ENCODE measurements at places on chromosomes 3 and 15. TPM values are rescaled to one million over a fixed set of nuclear protein-coding genes. Genes with fewer than 3 reads are reported as not detected.

DNA sequence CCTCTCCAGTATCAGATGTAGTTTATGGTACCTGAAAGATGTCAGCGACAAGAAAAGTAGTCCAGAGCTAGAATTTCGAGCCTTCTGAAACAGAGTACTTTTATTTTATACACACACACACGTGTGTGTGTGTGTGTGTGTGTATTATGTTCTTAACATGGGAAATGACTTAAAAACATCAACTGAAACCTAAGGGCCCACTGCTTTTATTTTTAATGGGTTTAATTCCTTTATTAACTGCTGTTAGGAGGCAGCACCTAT lies 1.9 kb downstream of the TCF12 start:
- peak overlapping the region; percentile 68 for H3K27ac ChIP-seq
- peak overlapping the region; percentile 86 for H3K4me3 ChIP-seq
- DNase-seq, result no peak
- H3K27me3 ChIP-seq, result peaks cover 17% of the 10 kb centered on the region

DNA sequence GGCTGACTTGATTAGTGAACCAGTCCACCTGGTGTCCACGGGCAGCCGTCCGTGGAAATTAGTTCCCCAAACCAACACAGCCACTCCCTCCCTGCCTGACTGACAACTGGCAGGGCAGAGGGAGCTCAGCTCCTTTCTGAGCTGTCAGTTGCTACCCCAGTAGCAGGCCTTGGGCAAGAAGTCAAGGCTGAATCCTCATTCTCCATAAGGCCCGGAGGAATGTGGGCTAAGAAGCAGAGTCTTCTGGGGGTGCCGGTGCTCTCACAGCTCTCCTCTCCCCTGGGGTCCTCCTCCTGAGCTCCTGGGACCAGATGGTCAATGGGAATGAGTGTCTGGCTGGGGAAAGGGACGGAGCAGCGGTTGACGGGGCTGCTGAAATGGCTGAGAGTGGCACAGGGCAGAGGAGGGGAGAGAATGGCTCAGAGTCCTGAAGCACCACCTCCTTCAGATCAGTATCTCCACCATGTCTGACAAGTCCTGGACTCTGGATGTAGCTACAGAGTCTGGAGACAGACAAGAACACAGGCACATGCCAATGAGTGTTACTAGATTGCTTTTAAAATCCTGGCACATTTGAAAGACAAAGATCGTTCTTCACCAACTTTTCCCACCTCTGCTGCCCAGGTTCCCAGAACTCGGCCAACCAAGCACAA lies 16.9 kb downstream of the AMOTL2 start:
- DNase-seq, result peak; percentile 9
- no peaks in the 10 kb centered on the region for H3K27me3 ChIP-seq
- peaks cover 73% of the 10 kb centered on the region for H3K36me3 ChIP-seq

The POLR2H gene
- 118 TPM for total RNA-seq

The P3H2 gene
- 36.2 TPM for total RNA-seq

DNA sequence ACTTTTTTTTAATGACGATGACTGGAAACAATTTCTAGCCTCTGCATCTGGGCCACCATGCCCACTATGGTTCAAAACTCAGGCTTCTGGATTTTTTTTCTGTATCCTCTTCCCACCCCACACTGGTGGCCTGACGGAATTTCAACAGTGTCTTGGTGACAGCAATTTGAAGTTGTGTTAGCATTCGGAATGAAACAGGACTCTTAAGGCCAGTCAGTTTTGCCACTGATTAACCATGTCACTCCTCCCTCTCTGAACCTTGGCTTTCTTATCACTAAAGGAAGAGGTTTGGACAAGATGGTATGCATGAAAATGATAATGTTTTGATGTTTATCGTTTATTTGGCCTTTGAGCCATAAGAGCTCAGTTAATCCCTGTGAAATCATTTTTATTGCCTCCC lies 41.6 kb upstream of the BDH1 start:
- DNase-seq, result no peak
- H3K27ac ChIP-seq, result no peak overlapping the region
- peaks cover 27% of the 10 kb centered on the region for H3K4me1 ChIP-seq

GRCh38 chr15:75776065-75776423 lies 63.4 kb upstream of the CSPG4 start:
- DNase-seq, result peak; percentile 36
- no peaks in the 10 kb centered on the region for H3K36me3 ChIP-seq
- H3K27ac ChIP-seq, result peak overlapping the region; percentile 67
- H3K4me1 ChIP-seq, result peaks cover 54% of the 10 kb centered on the region
- no peak overlapping the region for H3K4me3 ChIP-seq

- H3K36me3 ChIP-seq, result no peaks in the 10 kb centered on the region
- no peaks in the 10 kb centered on the region for H3K27me3 ChIP-seq
- DNase-seq, result no peak
- no peak overlapping the region for H3K4me3 ChIP-seq
- H3K4me1 ChIP-seq, result no peaks in the 10 kb centered on the region
Observed at GRCh38 chr15:90550919-90551318, 21.2 kb downstream of the CRTC3 start.

The SPESP1 gene
- total RNA-seq, result not detected

- no peaks in the 10 kb centered on the region for H3K36me3 ChIP-seq
- H3K27ac ChIP-seq, result no peak overlapping the region
- no peaks in the 10 kb centered on the region for H3K27me3 ChIP-seq
- no peak overlapping the region for H3K4me3 ChIP-seq
Observed at GRCh38 chr15:35580606-35581005, 34.6 kb upstream of the DPH6 start.

Data from WTC11 (cell line).